ENCODE measurements at places on chromosomes 5 and 9.

DNA sequence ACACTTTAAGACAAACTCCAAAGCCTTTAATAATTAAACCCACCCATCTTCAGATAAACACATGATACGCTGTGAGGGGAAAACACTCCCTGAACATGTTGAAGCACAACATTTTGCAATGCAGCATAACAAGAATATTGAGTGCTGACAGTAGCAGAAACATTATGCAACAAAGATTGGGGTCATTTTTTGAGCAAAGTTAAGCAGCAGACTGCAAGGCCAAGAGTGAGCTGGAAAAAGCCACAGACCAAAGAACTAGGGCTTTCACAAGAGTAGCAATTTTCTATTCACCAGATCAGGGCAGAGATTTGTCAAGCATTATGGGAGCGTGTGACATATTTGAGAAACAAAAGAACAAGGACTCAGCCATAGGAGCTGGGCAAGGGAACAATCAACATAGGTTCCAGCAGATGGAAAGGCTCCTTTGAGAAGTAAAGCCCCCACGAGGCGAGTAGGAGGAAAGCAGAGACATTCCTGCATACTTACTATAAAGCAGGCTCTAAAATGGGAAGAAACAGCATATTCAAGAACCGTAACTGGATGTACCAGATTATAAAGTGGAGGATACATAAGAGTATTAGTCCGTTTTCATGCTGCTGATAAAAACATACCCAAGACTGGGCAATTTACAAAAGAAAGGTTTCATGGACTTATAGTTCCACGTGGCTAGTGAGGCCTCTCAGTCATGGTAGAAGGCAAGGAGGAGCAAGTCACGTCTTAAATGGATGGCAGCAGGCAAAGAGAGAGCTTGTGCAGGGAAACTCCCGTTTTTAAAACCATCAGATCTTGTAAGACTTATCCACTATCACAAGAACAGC, 4.8 kb upstream of the TTC23L start:
- DNase-seq: no peak

- peak; percentile 22 for DNase-seq
These were observed at the start of gene PCAT7 for GRCh38 chr9:94554439-94555331. PCAT7 (plus strand) TSS chr9:94555083.

- DNase-seq: no peak
These were observed 626 bp upstream of the FST start for GRCh38 chr5:53479590-53480415.

DNA sequence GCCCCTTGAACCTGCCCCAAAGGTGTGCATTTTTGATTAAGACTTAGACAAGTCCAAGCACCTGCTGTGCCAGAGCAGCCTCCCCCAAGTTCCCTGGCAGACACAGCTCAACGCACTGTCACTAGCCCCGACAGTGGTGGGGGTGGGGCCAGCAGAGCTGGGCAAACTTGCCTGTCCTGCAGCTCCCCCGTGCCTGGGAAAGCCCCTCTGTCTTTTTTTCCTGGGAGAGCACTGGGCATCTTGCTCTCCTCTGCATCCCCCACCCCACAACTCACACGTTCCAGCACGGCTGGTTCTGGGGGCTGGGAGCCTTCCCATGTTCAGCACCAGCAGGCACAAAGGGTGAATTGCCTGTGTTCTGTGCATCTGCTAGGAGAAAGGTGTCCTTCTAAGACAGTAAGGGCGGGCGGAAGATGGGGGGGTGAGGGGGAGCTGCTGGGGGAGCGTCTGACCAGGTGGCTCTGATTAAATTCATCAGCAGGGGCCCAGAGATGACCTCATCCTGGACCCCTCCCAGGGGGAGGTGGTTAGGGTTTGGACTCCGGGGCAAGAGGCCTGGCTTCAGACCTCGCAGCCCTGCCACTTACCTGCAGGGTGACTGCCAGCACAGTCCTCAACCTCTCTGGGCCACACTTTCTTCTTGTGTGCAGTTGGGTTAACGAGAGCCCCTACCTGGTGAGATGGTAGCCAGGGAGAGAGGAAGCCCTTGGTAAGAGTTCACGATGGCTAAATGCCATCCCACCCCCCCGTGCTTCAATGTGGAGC, 23.5 kb downstream of the HMCN2 start:
- DNase-seq: no peak

DNA sequence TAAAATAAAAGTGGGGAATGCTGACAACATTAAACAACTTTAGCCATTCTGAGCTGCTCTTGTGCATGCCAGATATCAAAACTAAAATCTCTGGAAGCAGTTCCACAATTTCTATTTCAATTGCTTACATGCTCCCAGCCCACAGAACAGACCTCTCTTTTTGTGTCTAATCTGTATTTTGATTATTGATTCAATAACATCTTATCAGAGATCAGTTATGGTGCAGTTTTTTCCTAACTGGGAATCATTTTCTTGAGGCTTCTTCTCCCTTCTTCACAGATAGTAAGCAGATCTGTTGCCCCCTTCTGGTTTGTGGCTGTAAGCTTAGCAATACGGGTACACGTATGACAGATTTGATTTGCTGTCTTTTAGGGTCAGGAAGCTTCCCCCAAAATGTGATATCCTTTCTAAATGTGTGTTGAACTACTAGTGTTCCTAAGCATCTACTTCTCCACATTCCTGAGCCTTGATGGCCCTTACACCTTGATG, 39.4 kb downstream of the MRPS27 start:
- no peak for DNase-seq

DNA sequence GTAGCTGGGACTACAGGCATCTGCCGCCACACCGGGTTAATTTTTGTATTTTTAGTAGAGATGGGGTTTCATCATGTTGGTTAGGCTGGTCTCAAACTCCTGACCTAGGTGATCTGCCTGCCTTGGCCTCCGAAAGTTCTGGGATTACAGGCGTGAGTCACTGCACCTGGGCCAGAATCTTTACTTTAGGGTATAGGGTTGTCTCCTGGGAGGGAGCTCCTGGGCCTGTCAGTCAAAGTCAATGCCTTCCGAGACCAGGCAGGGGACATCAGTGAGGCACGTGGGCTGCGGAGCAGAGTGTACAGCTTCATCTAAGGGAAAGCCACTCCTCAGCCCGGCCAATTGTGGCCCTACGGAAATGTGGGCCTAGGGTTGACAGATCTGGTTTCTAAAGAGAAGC, 108.6 kb downstream of the FGF18 start:
- no peak for DNase-seq

DNA sequence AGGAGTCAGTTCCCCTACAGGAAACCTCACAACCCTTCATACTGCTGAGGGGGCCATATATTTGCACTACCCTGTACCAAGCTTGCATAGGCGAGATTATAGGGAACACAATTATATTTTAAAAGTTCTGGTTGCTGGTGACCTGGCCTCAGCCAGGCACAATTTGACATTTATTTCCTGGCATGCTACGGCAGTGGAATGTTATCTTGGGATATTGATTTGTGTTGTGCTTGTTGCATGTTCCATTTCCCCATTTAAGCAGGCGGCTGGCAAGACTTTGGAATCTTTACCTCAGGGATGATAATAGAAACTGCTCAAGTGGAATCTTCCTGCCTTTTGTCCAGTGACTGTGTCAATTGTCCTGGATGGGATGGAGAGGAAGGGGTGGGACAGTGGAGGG, 67.0 kb upstream of the RPS23 start:
- DNase-seq: no peak

GRCh38 chr9:12961276-12961809, 186.5 kb downstream of the LURAP1L start:
- no peak for DNase-seq

GRCh38 chr5:162654661-162655405, 587.3 kb downstream of the GABRG2 start:
- DNase-seq: no peak

DNA sequence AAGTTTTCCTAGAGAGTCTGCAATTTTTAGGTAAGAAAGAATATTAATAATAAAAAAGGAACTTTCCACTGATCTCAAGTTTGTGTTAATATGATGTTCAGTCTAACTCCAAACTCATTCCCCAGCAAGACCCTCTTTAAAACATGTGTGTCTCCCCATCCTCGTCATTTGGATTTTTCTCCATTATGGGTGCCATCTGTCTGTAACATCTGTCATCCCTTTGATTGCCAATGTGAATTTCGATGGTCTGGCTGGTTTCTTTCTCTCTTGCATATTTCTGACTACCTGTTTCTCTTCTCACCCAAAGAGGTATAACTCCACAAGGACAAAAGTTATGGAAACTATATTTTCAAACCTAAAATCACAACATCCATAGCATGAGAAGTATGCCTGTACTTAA, 4.4 kb downstream of the TAS2R1 start:
- DNase-seq: no peak

DNA sequence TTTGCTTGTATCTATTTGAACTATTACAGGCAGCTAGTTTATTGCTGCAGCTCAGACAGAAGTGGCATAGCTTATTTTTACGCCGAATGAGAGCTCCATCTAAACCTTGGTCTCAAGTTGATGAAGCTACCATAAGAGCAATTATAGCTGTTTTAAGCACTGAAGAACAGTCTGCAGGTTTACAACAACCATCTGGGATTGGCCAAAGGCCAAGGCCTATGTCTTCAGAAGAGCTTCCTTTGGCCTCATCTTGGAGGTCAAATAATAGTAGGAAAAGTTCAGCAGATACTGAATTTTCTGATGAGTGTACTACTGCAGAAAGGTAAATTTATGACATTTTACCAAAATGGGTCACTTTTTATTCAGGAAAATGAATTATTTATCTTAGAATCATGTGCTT, 67.9 kb downstream of the YTHDC2 start:
- no peak for DNase-seq

DNA sequence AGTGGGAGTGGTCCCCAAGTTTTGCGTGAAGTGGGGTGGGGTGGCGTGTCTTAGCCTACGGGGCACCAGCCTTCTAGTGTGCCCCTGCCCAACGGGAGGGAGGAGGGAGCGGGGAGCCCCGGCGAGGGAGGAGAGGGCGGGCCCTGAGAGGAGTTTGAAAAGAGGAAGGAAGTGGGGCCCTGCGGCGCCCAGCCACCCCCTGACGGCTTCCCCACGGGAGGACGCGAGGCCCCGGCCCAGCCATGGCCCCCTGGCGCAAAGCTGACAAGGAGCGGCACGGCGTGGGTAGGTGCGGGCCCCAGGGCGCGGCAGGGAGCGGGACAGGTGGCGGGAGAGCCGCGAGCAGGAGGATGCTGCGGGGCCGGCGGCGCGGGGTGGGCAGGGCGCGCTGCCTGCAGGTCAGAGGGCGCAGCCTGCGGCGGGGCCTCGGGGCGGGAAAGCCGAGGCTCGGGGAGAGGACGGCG, at the start of gene DOCK2:
Gene DOCK2, plus strand, starts transcription at position 191 of the 464 bp plus-strand sequence. Its CDS starts 52 bp downstream, at position 243.
- DNase-seq: peak; percentile 58

DNA sequence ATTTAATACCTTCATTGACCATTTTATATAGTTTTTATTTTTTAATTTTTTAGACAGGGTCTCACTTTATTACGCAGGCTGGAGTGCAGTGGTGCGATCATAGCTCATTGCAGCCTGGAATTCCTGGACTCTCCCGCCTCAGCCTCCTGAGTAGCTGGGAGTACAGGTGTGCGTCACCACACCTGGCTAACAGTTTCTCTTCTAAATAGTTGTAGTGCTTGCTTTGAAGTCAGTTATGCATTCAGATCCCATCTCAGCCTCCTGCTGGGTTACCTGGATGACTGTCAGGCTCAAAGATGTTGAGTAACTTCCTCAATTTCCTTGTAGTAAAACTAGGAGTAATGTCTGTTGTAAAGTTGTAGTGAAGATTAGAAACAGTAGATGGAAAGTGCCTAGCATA, 21.4 kb downstream of the SNX18 start:
- DNase-seq: no peak

DNA sequence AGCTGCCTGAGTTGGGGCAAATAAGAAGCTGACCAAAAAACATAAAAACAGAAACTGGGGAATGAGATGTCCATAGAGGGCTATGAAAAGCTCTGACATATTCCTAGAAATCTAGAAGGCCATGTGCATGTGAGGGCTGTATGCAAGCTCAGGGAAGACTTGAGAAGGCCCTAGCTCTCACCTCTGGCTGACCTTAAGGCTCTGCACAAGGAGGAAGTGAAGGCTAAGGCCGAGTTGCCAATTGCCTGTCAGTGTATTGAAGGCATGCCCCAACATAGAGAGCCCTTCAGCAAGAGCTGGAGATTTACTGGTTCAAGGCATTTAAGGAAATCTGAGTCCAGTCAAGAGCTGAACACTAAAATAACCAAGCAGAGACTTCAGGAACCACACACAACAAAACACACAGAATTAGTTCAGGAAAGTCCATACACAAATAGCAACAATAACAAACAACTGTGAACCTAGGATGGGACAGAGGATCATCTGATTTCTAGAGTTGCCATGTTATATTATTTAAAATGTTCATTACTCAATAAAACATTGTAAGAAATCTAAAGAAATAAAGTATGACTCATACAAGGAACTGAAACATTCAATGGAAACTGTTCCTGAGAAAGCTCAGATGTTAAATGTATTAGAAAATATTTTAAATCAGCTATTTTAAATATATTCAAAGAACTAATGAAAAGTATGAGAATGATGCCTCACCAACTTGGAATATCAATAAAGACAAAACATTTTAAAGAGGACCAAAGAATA, 161.8 kb downstream of the AUH start:
- DNase-seq: no peak

GRCh38 chr5:72920690-72921502, 34.9 kb upstream of the FCHO2 start:
- DNase-seq: no peak

GRCh38 chr5:29131285-29131684, 2062.2 kb upstream of the CDH6 start:
- DNase-seq: no peak

DNA sequence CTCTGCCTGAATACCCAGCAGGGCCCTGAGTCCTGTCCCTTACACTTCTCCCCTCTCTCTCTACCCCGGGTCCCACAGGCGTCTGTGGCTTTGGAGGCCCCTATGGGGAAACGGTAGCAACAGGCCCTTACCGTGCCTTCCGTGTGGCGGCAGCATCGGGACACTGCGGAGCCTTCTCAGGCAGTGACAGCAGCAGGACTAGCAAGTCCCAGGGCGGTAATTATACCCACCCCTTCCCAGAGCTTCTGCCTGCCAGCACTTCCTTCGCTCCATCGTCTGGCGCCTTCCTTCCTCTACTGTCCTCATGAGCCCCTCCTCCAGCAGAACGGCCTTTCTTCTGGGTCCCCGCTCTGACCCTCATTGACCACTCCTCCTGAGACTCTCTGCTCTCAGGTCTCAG, 17.9 kb upstream of the PHF2 start:
- no peak for DNase-seq

DNA sequence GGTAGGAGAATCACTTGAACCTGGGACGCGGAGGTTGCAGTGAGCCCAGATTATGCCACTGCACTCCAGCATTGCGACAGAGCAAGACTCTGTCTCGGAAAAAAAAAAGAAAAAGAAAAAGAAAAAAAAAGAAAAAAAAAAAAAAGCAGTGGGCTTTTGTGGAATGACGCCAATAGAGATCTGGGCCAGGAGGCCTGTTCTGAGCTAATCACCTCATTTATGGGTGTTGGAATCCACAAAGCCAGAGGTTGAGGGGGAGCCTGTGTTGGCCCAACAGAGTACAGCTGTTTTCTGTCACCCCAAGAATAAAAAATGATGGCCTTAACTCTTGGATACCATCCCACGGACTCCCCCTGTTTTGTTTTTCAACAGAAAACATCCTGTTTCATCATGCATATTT, 18.5 kb downstream of the OSTF1 start:
- DNase-seq: no peak

DNA sequence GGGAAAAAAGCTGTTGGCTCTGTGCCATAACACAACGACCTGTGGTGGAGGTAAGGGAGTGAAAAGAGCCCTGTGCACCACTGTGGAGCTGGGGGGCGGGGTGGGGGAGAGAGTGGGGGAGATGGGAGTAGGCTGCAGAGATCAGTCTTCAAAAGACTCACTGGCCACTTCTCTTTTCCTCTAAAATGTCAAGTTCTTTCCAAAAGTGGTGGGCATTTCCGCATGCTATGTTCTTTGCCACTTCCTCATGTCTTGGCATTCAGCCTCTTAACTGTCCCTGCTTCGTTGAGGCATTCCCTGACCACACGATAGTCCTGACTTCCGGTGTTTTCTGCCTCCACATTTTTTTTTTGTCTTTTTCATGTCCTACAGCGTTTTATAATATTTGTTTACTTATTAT, 2.4 kb upstream of the PPP2R2B start:
- no peak for DNase-seq
